ENCODE measurements at places on chromosomes 2 and 18.

DNA sequence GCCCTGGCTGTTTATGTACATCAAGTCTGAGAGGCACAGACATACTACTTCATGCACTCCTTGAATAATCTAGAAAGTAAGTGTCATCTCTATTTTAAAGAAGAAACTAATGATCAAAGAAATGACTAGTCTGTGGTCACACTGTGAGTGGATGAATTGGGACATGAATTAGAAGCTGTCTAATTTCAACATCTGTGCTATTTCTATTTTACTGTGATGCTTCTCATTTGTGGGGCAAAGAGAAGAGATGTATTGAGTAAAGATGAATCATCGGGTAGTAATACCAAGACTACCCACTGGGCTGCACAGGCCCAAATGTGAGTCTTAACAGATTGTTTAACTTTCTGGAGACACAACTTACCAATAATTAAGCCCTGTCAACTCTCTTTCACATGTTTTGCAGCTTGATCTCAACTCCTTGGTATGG is 42.4 kb upstream of the MTIF2 start:
- DNase-seq: peak; percentile 34

DNA sequence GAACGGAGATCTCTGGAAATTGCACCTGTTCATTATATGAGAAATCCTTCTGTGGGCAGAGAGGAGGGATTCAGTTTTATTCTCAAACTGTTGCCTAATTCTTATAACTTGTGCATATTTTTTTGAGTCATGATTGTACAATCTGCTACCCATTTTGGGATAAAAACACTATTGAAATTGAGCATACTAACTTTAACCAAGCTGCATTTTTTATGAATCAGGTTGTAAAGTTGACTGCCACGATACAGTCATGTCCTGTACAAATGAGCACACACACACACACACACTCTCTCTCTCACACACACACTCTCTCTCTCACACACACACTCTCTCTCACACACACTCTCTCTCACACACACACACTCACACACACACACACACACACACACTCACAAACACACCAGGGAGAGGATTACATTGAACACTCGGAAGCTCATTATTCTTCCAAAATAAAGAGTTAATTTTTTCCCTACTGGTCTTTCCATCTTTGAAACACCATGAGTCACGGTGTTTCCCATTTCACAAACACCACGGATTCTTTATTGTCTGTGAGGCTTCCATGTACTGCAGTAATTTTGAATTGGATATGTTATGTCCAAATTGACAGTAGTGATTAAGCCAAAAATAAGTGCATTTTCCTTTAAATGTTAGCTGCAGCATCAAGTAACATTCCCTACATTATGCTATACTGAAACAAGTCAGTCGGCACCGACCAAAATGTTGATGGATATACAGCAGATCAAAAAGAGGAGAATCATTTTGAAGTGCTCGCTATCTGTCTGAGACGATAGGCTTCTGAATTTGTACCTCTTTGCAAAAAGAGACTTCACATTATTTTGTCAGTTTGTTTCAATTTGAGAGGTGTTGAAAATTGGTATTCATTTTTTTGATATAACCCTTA is 216.9 kb downstream of the ARHGAP15 start:
- DNase-seq: no peak

DNA sequence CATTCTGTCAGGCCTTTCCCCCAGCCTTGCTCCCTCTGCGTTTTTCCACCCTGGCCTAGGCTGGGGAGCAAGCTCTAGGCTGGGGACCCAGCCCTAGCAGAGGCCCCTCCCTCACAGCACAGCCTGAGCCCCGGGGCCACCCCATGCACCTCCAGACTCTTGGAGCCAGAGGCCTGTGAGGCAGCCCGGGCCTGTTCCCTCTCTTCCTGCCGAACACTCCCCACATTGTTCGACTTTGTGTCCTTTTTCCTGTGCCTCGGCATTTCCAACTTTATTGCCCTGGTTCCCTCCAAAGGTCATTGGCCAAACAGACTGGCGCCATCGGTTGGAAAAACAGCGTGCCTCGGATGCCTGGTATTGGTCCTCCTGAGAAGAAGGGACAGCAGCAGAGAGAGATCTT is 79.7 kb downstream of the HS1BP3 start:
- DNase-seq: no peak

DNA sequence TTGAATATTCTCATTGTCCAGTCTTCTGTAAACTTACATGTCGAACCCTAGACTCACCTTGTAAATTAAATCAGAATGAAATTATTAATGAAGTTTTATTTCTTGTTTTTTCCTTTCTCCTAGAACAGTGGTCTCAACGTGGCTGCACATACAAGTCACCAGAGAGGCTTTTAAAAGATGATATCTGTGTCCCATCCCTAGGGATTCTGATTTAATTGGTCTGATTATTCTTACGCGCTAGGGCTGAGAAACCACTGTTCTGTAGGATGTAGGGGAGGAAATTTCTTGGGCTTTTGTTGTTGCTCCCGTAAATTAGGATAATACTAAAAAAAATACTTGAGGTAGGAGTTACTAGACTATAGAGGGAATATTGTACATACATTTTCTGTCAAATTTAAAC is 32.1 kb downstream of the PPM1B start:
- DNase-seq: no peak

DNA sequence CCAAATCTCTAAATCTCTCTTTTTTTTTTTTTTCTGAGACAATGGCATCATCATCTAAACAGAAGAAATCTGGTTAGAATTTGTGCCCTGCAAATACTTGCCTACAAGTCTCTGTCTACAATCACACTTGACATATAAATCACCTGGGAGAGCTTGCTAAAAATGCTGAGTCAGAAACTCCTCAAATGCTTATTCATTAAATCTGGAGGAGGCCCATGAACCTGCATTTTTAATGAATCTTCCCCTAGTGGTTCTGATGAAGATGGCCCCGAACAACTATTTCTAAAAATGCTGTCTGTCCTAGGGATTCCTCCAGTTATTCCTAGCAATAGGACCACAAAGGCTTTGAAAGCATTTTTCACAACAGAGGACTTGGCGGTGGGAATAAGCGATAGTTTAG is 1.6 kb upstream of the CSRNP3 start:
- DNase-seq: no peak

DNA sequence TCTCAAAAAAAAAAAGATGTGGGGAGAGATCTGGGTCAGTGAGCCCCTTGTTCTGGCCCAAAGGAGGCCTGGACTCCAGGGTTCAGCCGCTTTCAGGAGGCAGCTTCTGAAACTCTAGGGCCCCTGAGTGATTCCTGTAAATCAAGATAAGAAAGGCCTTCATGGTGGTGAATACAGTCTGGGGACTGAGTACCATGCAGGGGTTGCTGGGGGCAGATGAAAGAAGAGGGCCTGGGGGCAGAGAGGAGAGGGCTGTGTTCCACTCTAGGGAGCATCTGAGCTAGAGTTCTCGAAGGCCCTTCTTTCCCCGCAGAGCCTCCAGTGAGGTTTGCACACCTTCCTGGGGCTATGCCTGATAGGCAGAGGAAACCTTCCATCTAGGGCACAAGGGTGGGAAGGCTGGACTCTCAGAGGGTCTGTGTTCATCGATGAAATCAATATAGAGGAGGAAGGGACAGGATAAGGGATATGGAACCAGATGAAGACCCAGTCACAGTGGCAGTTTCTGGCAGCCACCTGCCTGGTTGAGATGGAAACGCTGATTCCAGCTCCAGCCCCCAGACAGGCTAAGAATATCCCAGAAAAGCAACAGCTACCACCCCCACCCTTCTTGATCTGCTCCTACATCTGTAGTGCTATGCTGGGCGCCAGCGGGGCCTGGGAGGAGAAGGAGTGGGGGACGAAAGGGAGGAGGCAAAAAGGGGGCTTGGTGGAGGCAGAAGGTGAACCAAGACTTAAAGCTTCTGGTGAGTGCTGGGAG is 4.7 kb upstream of the CDK5R2 start:
- no peak for DNase-seq

- DNase-seq: no peak
These were observed 2.0 kb downstream of the PROC start for GRCh38 chr2:127420039-127420864.

GRCh38 chr18:22272242-22272641 is 102.9 kb downstream of the GATA6 start:
- no peak for DNase-seq

GRCh38 chr18:32956591-32957315 is 183.9 kb upstream of the KLHL14 start:
- no peak for DNase-seq

GRCh38 chr2:166451468-166451867 is 42.6 kb downstream of the SCN7A start:
- no peak for DNase-seq

DNA sequence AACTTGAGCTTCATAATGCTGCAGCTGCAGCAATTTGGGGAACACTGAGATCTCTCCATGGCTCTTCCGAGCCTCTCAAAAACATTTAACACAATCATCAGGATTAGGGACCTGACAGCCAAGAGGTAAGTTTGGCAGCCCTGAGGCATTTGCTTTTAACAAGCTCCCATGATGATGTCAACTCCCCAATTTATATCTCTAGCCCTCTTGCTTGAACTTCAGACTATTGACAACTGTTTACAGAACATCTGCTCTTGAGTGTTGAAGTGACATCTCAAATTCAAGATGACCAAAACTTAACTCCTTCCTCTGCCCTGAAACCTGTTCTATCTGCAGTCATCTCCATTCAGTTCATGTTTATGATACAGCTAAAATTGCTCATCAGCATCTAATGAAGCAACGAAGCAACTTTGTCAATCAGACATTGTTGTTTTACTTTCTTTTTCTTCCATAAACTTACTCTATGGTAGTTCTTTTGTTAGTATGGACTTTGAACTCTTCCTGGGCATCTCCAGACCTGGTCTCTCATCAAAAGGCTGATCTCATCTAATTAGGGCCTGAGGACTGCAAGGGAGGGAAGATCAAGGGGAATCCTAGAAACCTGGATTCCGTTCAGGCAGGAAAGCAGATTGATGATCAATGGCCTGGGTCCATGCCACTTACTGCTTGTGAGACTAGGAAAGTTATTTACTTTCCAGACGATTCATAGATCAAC is 48.1 kb downstream of the SEMA4F start:
- DNase-seq: no peak

DNA sequence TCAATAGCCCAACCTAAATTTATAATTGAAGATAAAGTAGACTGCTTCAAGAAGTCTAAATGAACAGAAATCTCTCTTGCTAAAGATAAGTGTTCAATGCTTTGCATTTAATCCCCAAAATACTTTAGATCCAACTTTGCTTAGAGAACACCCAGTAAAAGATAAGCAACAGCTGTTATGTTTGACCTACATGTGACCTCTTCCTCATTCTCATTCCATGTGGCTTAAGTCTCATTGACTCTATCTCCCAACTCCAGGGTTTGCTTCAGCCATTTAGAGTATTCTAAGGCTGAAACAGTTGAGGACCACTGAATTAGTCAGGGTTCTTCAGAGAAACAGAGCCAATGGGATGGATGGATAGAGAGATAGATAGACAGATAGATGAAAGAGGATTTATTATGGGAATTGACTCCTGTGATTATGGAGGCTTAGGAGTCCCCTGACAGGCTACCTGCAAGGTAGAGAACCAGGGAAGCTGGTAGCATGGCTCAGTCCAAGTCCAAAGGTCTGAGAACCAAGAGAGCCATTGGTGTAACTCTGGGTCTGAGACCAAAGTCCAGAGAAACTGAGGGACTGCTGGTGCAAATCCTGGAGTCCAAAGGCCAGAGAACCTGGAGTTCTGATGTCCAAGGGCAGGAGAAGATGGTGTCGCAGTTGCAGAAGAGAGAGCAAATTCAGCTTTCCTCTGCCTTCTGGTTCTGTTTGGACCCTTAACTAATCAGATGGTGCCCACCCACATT is 32.1 kb downstream of the CRYGD start:
- DNase-seq: no peak

- no peak for DNase-seq
These were observed 561.4 kb upstream of the LINC00305 start for GRCh38 chr18:64710105-64710861.

GRCh38 chr2:221501210-221501882 is 70.8 kb downstream of the EPHA4 start:
- DNase-seq: no peak

- no peak for DNase-seq
These were observed 145.3 kb upstream of the ALKAL2 start for GRCh38 chr2:433216-433615.

DNA sequence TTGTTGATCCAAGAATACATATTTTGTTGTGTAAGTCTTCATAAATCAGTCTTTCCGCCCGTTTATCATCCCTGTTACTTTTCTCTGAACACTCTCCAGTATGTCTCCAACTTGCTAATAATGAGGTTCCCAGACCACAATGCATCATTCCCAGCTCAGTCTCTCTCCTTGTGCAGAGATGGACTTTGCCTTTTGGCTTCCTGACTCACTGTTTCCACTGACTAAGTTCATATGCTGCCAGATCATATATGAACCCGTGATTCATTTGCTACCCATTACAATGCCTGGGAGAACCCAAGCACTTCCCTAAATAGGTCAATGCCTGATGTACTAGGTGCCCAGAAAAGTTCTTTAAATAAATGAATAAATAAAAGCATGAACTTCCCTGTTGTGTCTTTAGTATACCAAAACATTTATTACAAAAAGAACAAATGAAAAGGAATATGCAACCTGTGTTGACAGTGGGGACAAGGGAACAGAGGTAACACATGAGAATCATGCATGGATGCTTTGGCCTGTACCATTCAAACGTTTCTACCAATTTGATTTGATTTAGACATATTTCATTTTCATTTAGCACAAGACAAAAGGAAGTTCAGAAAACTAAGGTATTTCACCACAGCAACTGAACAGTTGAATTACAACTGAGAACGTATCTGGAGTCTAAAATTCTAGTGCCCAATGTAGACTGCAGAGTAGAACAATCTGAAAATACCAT is 215.4 kb upstream of the HNRNPA3 start:
- peak; percentile 61 for DNase-seq

DNA sequence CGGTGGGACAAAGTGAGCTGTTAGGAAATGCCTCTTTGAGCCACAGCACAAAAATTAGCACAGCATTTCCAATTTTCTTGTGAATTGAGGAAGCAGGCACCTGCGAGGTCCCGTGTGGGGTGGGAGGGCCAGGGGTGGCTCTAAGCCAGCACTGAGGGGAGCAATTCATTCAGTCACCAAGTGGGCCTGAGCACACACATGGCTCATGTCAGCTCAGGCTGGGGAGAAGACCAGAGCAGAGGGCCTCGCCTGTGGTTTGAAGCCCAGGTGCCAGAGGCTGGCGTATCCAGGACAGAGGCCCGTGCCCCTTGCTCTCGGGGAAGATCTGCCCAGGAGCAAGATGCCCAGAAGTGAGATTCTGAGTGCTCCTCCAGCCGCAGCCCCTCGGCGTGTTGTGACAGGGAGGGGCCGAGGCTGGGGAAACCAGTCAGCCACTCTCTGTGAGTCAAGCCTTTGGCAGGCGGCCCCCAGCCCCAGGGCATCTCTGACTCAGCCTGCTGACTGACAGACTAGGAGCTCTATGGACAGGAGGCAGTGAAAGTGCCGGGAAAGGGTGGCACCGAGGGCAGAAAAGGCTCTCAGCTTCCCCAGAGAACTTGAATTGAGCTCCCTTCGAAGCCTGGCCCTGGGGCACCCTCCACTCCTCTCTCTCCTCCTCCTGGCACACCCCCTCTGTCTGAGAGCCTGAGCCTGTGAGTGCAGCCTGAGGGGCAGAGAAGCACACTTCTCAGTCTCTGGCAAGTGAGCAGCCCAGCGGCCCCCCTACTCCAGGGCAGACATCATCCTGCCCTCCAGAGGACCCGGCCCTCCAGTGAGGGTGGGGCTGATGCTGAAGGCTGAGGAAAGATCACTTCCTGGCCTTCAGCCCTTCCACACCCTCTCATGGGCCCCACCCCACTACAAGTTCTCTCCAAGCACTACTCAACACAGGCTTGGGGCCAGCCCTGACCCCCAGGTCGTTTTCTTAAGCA is 32.3 kb downstream of the CYP26B1 start:
- DNase-seq: no peak

GRCh38 chr2:119289093-119289492 is 65.5 kb downstream of the STEAP3 start:
- no peak for DNase-seq

Data from T-helper 2 cell treated with Interferon-gamma antibody and Interleukin-4, amounts not matched to agents 5 μg/mL and 100 μg/mL, for 36 hours (primary cell).